ENCODE measurements at places on chromosomes 12 and 14.

- DNase-seq = no peak
Observed at GRCh38 chr12:103422328-103422727, 73.4 kb downstream of the C12orf42 start.

- no peak for DNase-seq
Observed at GRCh38 chr12:1993341-1993740, 10.9 kb downstream of the DCP1B start.

DNA sequence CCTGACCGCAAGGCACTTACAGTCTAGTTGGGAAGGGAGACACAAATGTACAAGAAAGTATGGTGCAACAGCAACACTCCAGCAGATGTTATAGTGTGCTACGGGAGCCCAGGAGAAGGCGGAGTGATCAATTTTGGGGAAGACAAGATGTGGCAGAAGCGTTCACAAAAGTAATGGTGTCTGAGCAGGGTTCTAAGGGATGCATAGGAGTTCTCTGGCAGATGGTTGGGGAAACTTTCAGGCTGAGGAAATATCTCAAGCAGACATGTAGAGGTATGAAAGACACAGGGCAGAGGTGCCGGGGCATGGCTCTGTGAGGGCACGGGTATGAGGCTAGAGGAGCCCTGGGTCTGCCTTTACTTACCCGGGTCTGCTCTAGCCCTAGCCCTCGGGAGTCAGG is 5.1 kb upstream of the TNFRSF1A start:
- no peak for DNase-seq

DNA sequence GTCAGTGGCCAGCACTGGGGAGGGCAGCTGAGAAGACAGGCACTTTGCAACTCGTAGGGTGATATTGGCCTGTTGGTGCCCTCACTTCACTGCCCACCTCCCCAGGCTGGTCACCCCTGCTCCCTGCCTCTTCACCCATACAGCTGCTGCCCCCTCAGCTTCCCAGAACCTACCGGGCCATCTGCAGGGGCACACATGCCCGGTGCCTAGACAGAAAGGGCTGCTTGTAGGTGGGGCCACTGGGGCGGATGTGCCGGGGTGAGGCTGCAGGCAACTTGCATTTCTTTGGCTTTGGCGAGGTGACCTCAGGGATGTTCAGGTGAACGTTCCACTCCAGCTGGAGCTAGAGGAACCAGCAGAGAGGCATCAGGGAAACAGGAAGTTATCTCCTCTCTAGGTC is 17.2 kb downstream of the FAM186B start:
- no peak for DNase-seq

GRCh38 chr14:37708481-37708880 is 113.1 kb downstream of the TTC6 start:
- no peak for DNase-seq

DNA sequence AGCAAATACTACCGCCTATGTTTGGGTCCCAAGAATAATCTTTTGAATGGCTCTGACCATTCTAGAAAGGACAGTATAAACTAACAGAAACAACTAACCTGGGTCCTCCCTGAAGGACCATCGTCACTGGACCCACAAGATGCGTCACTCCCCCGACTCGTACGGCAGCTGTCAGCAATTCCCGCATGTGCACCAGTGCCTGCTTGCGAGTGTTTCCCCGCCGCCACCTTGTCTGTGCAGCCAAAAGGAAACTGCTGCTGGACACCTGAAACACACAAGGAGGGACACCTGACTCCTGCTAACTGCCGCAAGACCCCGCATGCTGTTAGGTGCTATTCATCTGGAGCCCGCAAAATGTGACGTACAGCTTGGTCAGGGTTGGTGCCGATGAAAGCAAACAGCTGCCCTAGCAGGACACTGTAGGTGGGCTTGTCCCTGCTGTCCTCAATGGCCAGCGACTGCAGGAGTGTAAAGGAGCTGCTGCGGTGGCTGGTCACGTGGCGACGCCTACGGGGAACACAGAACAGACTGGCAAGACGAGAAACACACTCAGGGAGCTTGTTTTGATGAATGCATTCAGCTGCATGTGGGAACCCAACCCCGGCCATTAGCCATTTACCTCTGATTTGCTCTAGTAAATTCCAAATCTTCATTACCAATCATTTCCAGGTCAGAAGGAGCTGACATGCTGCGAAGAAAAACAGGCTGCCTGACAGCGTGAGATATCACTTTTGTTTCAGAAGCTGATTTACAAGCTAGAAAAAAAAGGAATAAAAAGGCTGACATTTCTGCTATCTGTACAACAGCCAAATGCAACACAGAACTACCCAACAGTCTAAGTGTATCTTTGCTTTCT is 118.1 kb downstream of the TRAFD1 start:
- DNase-seq = no peak

DNA sequence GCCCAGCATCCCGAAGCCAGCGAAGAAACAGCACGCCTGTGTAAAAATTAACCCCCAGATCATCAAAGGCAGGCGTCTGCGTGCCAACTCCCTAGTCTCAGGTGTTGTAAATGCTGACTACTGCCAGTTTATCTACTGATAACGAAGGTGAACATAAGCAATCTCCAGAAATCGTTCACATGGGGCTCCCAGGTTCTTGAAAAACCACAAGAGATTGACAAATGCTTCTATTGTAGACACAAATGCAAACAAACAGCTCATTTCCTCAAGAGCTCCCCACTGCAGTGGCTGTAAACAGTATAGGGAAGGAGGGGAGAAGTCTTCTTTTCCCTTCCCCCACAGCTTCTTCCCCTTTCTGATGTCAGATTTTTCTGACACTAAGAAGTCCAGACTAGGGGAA is 5.3 kb upstream of the PLEKHG3 start:
- DNase-seq = no peak

Measured in stimulated activated CD8-positive, alpha-beta memory T cell treated with anti-CD3 and anti-CD28 coated beads, Interleukin-2, amount 100 ng/mL, for 1 hour (primary cell).